GM20000 (cell line): ENCODE measurements at places on chromosomes 16 and 17.

- DNase-seq = no peak
These were observed 28.7 kb upstream of the TNRC6A start for GRCh38 chr16:24700549-24701392.

DNA sequence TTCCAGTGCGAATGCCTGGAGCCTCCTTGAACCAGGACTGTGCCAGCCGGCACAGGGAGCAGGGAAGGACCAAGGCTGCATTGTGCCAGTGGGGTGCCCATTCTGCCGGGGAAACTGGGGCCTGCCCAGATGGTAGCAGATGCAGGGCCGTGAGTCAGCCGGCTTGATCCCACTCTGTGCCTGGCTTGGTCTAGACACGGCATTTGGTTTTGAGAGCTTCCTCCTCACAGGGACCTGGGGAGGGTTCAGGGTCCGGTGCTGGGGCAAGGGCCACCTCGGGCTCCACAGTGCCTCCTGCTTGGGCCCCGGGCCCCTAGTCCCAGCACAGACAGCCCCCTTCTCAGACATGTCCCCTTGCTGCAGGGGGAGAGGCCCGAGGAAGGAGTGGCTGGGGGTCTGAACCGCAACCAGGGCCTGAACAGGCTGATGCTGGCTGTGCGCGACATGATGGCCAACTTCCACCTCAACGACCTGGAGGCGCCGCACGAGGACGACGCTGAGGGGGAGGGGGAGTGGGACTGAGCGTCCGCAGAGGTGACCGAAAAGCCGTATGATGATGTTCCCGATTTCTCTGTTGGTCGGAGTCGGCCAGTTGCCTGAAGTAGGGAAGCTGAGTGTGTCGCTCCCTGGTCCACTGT, 7.8 kb upstream of the MC1R start:
- DNase-seq = no peak

DNA sequence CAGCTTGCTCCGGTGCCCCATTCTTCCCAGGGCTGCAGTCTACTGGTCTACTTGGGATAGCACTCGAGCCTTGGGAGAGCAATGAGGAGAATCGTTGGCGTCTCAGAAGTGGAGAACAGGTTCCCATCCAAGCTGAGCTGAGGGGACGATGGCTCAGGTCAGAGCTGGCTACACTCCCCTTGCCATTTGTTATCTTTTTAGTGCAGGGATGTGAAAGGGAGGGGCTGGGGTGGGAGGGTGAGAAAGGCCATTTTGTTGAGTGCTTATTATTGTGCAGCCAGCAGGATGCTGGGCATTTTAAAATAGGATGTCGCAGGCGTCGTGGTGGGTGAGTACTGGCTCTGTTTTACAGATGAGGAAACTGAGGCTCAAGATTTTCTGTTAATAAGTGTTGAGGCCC, 410.8 kb downstream of the SNX29 start:
- no peak for DNase-seq

- peak; percentile 85 for DNase-seq
These were observed at the start of gene B3GNT9 for GRCh38 chr16:67150833-67151396. Gene B3GNT9, minus strand, starts transcription at chr16:67150998. Its CDS starts 513 bp downstream, at chr16:67150485.

DNA sequence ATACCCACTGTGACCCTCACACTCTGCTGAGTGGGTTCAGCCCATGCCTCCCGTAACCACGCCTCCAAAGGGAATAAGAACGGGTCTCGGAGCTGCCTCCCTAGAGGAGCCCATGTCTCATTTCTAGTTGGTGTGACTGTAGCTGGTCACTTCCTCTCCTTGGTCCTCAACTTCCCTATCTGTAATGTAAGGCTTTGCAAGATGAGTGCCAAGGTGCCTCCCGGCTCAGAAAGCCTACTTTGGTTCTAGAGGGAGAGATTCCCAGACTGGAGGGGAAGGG, 20.8 kb downstream of the C16orf74 start:
- no peak for DNase-seq

GRCh38 chr17:65698381-65699061, 137.1 kb upstream of the AXIN2 start:
- no peak for DNase-seq

DNA sequence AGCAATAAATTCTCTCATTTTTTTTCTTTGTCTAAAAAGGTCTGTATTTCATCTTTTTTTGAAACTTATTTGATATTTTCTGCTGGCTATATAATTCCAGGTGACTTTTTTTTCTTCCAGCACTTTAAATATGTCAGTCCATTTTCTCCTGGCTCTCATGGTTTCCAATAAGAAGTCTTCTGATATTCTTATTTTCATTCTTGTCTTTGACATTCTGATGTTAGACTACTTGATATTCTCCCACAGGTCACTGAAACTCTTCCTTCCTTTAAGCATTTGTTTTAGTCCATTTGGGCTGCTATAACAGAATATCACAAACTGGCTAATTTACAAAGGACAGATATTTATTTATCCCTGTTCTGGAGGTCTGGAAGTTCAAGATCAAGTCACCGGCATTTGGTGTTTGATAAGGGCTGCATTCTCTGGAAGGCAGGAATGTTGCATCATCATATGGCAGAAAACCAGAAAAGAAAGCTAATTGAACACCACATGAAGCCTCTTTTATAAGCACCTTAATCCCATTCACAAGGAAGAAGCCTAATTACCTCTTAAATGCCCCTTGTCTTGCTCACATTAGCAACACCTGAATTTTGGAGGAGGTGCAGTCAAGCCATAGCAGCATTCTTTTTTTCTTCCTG, 242.1 kb upstream of the TNRC6C start:
- no peak for DNase-seq

DNA sequence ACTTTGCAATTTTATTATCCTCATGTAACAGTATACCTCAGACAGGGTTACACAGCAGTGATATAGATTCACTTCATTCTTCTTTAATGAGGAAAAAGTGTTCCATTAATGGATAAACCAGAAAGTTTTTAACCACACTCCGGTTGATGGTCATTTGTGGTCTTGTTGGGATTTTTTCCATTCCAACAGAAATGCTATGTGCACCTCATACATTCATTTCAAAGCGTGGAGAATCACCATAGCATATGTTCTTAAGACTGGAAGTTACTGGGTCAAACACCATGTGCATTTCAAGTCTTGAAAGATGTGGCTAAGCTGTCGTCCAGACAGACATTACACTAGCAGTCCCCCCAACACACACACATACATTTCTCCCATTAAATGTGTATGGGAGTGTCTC, 245.8 kb upstream of the CDH5 start:
- DNase-seq = no peak

GRCh38 chr17:39507511-39507910, 46.2 kb downstream of the CDK12 start:
- no peak for DNase-seq

DNA sequence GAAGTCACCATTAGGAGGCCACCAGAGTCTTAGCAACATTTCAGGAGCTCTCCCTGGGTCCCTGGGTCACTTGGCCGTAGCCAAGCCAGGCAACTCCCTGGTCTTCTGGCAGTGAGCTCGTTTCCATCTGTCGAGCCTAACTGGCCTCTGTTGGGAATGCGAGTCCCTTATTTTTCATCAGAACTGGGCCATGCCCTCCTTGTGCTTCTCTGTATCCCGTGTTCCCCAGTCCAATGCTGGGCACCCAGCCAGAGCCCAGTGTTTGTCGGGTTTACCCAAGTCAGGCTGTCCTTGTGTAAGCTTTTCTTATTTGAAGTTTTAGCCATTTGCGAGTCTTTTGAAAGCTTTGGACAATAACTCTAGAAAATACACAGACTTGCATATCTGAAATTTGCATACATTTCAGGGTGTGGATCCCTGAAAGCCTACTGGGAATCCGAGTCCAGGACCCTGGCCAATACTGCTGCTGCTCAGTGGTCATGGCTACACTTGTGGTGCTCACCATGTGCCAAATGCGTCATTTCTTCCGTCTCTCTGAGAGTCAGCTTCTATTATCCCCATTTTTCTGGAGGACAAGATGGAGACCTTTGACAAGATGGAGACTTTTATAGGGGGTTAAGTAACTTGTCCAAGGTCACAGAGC, 81.6 kb upstream of the LGALS9 start:
- no peak for DNase-seq

DNA sequence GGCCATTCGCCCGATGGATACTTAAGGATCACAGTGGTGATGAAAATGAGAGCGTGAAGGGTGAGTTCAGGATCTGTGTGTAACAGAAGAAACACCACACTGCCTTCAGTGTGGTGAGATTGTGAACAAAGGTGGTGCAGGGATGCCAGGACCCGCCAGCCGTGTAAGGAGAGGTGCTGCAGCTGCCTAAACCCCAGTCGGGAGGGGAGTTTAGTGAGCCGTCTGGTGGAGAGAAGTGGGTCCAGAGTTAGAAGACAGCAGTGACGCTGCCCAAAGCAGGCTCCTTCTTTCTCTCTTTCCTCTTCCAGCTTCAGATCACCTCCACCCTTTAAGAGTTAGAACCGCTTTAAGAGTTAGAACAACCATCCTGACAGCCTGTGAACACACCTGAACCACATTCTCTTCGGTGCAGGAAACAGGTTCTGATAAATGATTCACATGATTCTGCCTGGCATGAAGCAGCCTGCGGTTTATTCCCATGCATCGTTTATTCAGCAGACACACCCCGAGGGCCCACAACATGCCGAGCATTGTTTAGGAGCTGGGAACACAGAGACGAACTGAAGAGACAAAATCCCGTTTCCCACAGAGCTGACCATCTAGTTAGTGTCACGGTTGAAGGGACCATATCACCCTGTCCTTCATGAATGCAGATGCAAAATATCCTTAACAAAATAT, 84.0 kb upstream of the DNAH17 start:
- no peak for DNase-seq

- DNase-seq = no peak
These were observed 15.9 kb upstream of the PECAM1 start for GRCh38 chr17:64406321-64407200.
